ENCODE measurements at places on chromosomes 7 and 10.

DNA sequence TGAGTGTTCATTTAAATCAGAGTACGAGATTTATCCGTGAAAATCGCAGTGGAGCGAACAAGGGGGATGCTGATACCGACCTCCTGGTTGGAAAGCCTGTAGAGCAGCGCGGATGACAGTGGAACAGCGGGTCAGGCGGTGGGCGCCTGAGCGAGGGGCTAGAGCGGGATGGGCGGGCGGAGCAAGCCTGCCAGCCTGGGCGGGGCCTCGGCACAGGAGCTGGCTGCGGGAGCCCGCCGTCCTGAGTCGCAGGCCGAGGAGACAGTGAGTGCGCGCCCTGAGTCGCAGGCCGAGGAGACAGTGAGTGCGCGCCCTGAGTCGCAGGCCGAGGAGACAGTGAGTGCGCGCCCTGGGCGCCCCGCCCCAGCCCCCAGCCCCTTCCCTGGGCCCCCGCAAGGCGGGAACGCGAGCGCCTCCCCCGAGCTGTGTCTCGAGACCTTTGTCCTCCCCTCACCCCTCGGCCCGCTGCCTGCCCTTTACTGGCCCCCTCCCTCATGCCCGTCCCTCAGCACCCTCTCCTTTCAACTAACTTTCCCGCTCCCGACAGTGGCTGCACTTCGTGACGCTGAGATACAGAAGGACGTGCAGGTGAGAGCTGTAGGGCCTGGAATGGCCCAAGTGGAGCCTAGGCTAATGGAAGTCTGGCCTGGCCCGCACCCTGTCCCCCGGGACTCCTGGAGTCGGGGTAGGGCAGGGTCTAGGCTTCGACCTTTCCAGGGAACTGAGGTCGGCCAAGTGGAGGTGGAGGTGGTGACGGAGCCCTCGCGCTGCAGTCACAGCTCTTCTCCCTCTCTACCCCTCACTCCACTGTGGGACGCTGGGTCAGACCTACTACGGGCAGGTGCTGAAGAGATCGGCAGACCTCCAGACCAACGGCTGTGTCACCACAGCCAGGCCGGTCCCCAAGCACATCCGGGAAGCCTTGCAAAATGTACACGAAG lies at the start of gene AS3MT:
TSS of gene AS3MT (plus strand) at position 213 of the 941 bp plus-strand sequence. CDS start at position 336, 123 bp downstream.
- no peak for DNase-seq

GRCh38 chr7:2165239-2165609 lies 67.5 kb downstream of the MAD1L1 start:
- DNase-seq = no peak

GRCh38 chr10:85238676-85239075 lies 910.3 kb downstream of the CCSER2 start:
- no peak for DNase-seq

DNA sequence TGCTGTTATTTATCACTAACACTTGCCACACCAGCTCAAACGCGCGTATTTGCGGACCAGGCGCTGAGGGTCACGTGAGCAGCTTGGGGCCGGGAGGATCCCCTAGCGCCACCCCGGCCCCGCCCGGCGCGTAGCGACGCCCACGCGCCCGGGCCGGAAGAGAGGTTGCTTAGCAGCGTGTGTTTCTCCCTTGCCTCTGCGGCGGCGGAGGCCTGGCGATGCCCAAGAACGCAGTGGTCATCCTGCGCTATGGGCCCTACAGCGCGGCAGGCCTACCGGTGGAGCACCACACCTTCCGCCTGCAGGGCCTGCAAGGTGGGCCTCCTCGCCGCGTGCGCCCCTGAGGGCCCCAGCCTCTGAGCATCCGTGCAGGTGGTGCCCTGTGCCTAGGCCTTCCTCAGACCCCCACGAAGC lies at the start of gene C10orf53:
TSS of gene C10orf53 (plus strand) at position 172 of the 414 bp plus-strand sequence. CDS start at position 219, 47 bp downstream.
- DNase-seq = no peak

DNA sequence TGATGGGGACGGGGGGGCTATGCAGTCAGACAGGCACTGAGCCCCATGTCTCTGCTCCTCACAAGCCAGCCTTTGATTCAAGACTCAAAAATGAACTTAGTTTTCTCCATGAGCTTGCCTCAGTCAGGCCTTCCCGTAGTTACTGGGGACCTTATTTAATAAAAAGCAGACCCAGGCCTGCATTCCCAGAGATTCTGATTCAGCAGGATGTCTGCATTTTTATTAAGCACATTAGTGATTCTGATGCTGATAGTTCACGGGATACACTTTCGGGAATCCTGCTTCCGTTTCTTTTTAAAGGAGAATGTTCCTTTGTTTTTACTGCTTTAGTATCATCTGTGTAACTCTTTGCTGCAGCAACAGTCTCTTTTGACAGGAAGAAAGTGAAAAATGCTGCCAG lies 28.3 kb upstream of the PLPP4 start:
- DNase-seq = no peak

GRCh38 chr7:142131439-142132185 lies 20.1 kb downstream of the MGAM2 start:
- DNase-seq = no peak

DNA sequence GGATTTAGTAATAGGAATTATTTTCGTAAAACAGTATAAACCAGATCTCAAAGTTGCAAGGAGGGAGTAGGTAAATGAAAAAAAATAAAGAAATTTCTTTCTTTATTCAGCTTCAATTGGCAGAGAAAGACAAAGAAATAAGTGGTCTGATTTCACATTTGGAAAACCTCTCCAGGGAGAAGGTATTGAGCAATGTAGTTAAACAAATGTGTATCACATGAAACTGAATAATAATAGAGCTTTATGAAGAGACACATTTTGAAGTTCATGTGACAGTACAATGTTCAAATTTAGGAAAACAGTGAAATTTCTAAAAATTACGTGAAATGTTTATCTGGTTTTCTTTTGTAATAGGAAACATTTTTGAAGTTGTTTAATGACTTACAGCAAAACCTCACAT lies 63.0 kb downstream of the TAX1BP1 start:
- no peak for DNase-seq

- no peak for DNase-seq
Measured at GRCh38 chr10:123903621-123904020, 12.0 kb upstream of the CPXM2 start.

DNA sequence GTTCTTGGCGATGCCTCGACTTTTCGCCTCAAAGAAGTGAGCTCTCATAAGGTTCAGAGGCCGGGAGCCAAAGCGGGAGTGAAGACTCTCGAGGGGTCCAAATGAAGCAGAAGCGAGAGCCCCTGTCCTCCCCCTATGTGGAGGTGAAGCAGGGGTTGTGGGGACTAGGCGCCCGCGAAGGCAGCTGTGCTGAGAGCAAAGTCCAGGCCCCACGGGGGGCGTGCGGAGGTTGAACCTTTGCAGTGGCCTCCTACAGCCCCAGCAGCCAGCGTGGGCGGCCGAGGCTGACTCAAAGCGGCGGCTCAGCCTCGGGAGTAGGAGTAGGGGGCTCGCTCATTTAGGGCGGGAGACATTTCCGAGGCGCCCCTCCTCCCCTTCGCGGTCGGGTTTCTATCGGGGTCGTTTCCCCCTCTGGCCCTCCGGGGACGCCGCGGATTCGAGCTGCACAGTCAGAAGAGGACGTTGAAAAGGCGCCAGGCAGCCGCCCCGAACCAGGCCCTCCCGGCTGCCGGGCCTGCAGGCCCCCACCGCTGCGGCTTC lies 553 bp upstream of the ADD3 start:
- DNase-seq = no peak
